ENCODE measurements at places on chromosomes 2 and 18.

- peak; percentile 40 for DNase-seq
Measured at GRCh38 chr2:191115391-191115790, 35.4 kb downstream of the STAT4 start.

GRCh38 chr2:206804326-206804725 is 38.9 kb downstream of the FASTKD2 start:
- DNase-seq = no peak

GRCh38 chr18:45662468-45662867 is 47.2 kb downstream of the SLC14A2 start:
- no peak for DNase-seq

- no peak for DNase-seq
Measured at GRCh38 chr2:219954331-219954730, 326.9 kb downstream of the SLC4A3 start.

GRCh38 chr2:219459460-219460311 is 25.0 kb downstream of the SPEG start:
- DNase-seq = no peak

DNA sequence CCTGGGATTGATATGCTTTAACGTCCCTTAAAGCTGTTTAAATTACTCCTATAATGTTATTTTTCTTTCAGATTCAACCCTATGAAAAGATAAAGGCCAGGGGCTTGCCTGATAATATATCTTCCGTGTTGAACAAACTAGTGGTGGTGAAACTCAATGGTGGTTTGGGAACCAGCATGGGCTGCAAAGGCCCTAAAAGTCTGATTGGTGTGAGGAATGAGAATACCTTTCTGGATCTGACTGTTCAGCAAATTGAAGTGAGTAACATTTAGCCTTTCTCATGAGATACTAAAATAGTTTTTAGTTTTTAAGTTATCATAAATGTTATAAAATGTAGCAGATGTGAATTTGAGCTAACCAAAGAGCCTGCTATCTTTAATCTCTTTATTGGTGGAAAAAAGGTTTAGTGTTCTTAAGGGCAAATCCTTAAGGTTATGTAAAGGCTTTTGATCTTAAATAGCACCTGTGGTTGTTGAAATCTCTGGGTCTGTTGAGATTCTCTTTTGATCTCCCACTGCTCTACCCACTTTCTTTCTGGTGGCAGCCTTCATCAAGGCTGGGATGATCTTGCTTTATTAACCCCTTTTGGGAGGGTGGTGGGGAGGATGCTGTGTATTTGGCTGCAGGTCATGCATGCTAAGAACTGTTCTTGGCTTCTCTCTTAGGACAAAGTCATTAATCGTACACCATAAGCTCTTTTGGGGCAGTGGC is 40.9 kb downstream of the UGP2 start:
- no peak for DNase-seq

- no peak for DNase-seq
Measured at GRCh38 chr2:73368781-73369180, 16.9 kb upstream of the ALMS1 start.

DNA sequence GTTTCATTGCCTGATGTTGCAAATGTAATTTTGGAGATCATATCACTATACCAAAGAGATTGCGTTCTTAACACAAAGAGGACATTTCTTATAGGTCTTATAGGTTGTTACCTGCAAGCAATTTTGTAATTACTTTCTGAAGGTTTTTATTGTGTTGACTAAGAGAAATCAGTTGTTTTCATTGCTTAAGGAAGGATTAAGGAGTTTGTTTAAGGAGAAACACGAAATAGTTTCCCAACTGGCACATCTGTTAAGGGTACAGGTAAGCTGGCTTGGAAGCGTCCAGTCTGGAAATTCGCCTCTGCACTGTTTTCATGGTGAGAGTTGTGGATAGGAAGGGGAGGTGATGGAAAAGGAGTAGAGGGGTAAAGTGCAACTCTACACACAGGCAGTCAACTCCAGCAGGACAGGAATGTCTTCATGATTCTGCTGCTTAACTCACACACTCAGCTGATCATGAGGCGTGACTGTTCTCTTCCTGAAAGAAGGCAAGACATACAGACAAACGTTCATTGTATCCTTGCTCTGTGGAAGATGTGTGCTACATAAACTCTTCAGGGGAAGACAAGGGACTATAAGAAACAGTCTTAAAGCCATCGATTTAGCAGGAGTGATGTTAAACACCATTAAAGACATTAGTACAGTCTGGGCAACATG is 61.4 kb upstream of the ACSL3 start:
- no peak for DNase-seq

DNA sequence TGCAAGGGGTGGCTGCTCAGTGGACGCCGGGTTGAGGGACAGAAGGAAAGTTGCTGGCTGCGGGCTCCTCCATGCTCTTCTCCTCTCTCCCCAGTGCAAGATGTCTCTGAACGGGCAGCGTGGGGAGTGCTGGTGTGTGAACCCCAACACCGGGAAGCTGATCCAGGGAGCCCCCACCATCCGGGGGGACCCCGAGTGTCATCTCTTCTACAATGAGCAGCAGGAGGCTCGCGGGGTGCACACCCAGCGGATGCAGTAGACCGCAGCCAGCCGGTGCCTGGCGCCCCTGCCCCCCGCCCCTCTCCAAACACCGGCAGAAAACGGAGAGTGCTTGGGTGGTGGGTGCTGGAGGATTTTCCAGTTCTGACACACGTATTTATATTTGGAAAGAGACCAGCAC is 30.6 kb downstream of the IGFBP2 start:
- no peak for DNase-seq

GRCh38 chr2:165874445-165875039 is 79.0 kb downstream of the TTC21B start:
- no peak for DNase-seq

DNA sequence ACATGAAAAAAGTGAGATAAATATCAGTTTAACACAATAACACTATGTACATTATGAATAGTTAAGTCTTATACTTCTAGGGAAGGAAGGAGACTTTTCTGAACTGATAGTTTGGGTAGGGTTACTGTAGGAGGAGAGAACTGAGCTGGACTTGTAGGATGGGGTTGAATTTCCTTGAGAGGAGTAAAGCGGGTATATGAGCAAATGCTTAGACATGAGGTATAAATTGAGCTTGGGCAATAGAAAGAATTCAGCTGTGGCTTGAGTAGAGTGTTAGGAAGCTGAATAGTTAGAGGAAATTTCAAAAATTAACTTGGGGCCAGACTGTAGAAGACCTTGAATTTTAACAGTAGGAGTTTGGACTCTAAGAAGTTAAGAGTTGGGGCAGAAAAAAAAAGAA is 45.1 kb downstream of the LCLAT1 start:
- no peak for DNase-seq

- no peak for DNase-seq
Measured at GRCh38 chr2:58641001-58641400, 399.9 kb upstream of the FANCL start.

Data from stimulated activated CD8-positive, alpha-beta memory T cell treated with anti-CD3 and anti-CD28 coated beads, Interleukin-7, amount 100 ng/mL, for 4 hours (primary cell).